ENCODE measurements at places on chromosomes 11 and 22. TPM values are rescaled to one million over a fixed set of nuclear protein-coding genes. Genes with fewer than 3 reads are reported as not detected.

DNA sequence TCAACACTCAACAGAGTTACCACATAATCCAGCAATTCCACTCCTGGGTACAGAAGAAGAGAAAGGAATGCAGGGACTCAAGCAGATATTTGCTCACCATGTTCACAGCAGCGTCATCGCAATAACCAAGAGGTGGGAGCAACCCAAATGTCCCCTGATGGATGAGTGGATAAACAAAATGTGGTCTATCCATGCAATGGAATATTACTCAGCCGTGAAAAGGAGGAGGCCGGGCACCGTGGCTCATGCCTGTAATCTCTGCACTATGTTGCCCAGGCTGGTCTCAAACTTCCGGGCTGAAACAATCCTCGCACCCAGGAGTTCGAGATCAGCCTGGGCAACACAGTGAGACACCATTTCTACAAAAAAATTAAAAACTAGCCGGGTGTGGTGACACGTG lies 131.7 kb downstream of the CTTN start:
- no peak overlapping the region for H3K27ac ChIP-seq
- H3K27me3 ChIP-seq = peaks cover 11% of the 10 kb centered on the region
- H3K4me1 ChIP-seq = no peaks in the 10 kb centered on the region
- no peak overlapping the region for H3K4me3 ChIP-seq
- no peak for DNase-seq
- no peaks in the 10 kb centered on the region for H3K36me3 ChIP-seq

DNA sequence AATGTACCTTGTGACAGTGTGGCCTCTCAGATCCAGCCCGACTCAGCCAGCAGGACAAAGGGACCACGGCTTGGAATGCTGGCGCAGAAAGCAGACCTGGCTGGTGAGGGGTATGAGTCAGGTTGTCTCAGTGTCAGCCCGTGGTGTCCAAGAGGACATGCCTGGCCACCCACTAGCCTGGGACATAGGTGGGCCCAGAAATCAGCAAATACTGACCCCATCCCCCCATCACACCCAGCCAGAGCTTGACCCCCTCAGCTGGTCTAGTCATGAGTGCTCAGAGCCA lies 4.5 kb downstream of the BANF1 start:
- H3K27ac ChIP-seq = no peak overlapping the region
- peaks cover 3% of the 10 kb centered on the region for H3K36me3 ChIP-seq
- no peak for DNase-seq
- no peak overlapping the region for H3K4me3 ChIP-seq
- no peaks in the 10 kb centered on the region for H3K27me3 ChIP-seq
- peaks cover 23% of the 10 kb centered on the region for H3K4me1 ChIP-seq

- H3K36me3 ChIP-seq = peaks cover 6% of the 10 kb centered on the region
- no peaks in the 10 kb centered on the region for H3K27me3 ChIP-seq
- DNase-seq = no peak
- H3K4me3 ChIP-seq = peak overlapping the region; percentile 92
- peaks cover 40% of the 10 kb centered on the region for H3K4me1 ChIP-seq
- H3K27ac ChIP-seq = peak overlapping the region; percentile 94
These were observed 498 bp downstream of the C2CD2L start for GRCh38 chr11:119107538-119108145.

DNA sequence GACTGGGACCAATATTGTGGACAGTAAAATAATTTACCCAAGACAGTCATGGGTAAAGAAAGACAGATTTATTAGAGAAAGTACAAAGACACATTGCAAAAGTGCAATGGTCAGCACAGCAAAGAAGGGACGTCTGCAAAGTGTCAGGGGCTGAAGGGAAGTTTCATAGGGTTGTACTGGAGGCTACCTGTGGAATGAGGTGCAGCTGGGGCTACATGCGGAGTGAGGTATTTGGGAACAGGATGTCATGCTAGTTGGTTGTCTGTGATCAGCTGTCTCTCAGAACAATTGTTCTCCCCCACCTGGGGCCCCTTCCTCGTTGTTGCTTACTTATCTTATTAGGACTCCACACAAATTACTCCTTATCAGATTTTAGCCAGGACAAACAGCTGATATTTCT lies 11.4 kb upstream of the APOL3 start:
- H3K4me1 ChIP-seq = peaks cover 12% of the 10 kb centered on the region
- H3K4me3 ChIP-seq = no peak overlapping the region
- H3K36me3 ChIP-seq = no peaks in the 10 kb centered on the region
- DNase-seq = no peak
- H3K27me3 ChIP-seq = no peaks in the 10 kb centered on the region

The SHANK3 gene
- total RNA-seq = not detected

The TECTA gene
- total RNA-seq = 0.58 TPM

The NAALADL1 gene
- 30.1 TPM for total RNA-seq
